ENCODE measurements at places on chromosomes 2 and 18.

GRCh38 chr2:148519013-148519412, 125.5 kb upstream of the EPC2 start:
- no peak for DNase-seq

GRCh38 chr18:75500545-75500944, 73.0 kb upstream of the SMIM21 start:
- no peak for DNase-seq

DNA sequence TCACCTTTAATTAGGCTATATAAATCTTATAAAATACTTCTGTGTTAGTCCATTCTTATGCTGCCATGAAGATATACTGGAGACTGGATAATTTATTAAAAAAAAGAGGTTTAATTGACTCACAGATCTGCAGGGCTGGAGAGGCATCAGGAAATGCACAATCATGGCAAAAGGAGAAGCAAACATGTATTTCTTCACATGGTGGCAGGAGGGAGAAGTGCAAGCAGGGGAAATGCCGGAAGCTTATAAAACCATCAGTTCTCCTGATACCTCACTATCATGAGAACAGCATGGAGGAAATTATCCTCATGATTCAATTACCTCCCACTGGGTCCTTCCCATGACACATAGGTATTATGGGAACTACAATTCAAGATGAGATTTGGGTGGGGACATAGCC, 504.4 kb downstream of the RIT2 start:
- DNase-seq: no peak

DNA sequence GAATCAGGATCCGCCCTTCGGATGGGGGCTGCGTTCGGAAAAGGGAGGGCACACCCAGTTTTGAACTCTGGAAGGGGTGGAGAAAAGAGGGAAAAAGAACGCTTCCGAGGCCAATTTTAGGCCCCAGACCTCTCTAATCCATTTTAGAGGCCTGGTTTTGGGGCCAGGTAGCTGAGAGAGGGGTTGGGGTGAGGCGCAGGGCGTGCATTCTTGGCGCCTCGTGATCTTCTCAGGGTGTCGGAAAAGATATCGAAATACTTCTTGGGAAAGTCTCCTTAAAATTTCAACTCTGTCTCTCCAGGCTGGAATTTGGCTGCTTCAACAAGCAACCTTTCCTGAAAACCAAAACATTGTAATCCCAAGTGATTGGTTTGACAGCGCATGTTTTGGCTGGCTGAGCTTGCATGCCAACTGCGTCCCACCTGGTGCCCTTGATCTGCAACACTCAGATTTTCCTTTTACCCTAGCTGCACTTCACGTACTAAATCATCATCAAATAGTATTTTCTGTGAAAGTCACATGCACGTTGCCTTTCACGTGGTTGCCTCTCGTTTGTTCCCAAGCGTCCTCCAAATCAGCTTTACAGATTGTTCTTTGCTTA, 864 bp upstream of the XPO1 start:
- no peak for DNase-seq

DNA sequence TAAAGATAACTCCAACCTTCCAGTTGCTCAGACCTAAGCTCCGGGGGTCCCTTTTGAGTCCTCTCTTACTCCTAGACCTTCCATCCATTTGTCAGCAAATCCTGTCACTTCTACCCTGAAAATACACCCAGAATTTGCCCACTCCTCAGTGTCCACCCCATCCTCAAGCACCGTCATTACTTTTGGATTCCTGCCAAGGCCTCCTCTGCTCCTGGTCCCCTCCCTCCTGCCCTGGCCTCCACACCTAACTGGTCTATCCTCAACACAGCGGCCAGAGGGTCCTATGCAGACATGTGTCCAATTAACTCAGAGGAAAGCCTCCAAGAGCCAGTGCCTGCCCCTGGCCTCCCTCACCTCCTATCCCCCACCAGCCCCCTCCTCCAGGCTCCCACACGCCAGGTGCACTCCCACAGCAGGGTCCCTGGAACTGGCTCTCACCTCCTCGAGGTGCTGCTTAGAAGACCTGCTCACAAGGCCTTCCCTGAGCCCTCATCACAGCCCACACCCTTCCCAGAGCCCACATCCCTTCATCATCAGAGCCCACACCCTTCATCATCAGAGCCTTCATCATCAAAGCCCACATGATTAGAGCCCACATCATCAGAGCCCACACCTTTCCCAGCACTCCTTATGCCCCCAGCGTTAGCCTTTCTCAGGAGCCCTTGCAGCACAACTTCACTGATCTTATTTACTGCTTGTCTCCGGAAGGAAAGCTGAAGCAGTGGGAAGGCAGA, 20.4 kb downstream of the FAM178B start:
- DNase-seq: no peak

DNA sequence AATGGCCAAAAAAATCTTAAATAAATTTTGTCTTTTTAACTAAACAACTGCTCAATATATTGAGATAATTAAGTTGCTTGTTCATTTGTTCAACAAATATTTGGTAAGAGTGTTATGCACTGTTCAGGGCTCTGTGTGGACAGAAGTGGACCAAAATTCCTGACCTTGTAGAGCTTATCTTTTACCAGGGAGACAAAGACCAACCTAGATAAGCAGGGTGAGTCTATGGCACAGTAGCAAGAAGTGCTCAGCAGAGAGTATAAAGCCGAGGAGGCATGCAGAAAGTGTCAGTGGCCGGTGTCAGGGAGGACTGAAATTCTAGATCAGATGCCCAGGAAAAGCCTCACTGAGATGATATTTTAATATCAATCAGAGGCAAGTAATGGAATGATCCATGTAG, 2.6 kb downstream of the RAB27B start:
- no peak for DNase-seq

DNA sequence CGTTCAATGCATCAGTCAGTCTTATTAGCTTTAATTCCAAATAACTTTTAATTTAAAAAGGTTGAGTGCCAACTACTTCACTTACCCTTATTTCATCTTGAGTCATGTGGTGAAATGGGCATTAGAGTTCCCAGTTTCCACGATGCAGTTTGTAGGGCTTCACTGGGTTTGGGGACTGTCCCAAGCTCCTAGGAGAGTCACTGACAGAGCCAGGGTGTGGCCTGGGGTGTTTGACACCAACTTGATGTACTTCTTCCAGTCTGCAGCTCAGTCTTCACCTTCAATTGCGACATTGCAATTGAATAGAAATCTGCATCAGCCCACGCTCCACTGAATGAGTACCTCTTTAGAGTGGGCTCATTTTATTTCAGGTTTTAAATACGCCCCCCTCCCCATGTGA, 165.3 kb downstream of the ARL4C start:
- DNase-seq: no peak

- DNase-seq: no peak
Observed at GRCh38 chr2:237466211-237466610, 20.8 kb upstream of the MLPH start.

- no peak for DNase-seq
Observed at GRCh38 chr2:27587025-27587424, 4.2 kb downstream of the ZNF512 start.

GRCh38 chr2:215772634-215773563, 240.5 kb downstream of the MREG start:
- no peak for DNase-seq

GRCh38 chr18:56627991-56628390, 10.4 kb downstream of the TXNL1 start:
- no peak for DNase-seq

- DNase-seq: peak; percentile 13
Observed at GRCh38 chr2:232776435-232776834, at the start of gene KCNJ13. TSS of gene KCNJ13 (minus strand) at chr2:232776565. CDS start at chr2:232771362, 5,203 bp downstream.

GRCh38 chr2:123720760-123721159, 304.3 kb upstream of the CNTNAP5 start:
- no peak for DNase-seq

GRCh38 chr2:85963068-85963467, 74.3 kb upstream of the ST3GAL5 start:
- no peak for DNase-seq
